ENCODE measurements at places on chromosomes 7 and 10.

DNA sequence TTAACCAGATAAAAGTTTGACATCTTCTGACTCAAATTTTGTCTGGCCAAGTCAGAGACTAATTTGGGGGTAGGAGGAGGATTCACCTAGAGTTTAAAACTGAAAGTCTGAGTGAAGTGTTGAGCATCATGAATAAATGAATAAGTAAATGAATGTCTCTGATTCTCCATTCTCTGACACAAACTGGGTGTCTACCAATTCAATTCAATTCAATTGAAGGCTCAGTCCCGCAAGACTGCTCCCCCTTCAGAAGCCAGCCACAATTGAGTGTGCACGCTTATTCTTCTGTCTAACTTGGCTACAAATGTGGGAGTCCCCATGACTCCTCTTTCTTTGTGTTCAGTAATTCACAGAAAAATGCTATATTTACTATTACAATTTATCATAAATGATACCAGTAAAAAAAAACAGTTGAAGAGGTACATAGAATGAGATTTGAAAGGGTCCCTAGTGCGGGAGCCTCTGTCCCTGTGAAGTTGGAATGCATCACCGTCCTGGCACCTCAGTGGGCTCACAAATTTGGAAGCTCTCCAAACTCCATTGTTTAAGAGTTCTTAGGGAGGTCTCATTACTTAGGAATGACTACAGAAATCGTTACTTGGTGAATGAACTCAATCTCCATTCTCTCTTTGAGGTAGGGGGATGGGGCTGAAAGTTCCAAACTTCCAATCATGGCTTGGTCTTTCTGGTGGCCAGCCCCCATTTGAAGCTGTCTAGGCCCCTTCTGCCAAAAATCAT lies 243.7 kb upstream of the PHYHIPL start:
- DNase-seq, result no peak

GRCh38 chr10:17316488-17317170 lies 88.6 kb downstream of the VIM start:
- DNase-seq, result no peak

GRCh38 chr7:134512271-134512670 lies 15.1 kb upstream of the AKR1B10 start:
- no peak for DNase-seq

- DNase-seq, result no peak
Measured at GRCh38 chr10:11936389-11937152, 106.0 kb downstream of the UPF2 start.

GRCh38 chr7:104951546-104951945 lies 62.5 kb upstream of the KMT2E start:
- DNase-seq, result no peak

DNA sequence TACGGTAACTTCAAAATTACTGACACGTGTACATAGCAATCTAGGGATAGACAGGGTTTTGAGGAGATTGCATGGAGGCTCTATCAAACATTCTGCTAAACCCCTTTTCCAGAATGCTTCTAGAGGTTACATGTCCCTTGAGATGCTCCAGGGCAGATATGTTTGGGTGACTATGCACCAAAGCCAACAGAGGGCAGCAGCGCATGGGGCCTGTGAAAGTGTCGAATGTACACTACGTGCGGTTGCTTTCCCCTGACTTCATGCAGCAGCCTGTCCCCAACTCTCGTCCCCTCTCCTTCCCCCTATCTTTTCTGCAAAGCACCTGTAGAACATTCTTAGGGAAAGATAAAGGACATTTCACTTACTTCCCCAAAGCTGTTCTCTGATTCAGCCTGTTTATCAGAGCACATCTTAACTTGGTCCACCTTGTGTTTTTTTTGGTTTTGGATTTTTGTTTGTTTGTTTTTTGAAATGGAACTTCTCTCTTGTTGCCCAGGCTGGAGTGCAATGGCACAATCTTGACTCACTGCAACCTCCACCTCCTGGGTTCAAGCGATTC lies 90.2 kb downstream of the UBE3C start:
- no peak for DNase-seq

DNA sequence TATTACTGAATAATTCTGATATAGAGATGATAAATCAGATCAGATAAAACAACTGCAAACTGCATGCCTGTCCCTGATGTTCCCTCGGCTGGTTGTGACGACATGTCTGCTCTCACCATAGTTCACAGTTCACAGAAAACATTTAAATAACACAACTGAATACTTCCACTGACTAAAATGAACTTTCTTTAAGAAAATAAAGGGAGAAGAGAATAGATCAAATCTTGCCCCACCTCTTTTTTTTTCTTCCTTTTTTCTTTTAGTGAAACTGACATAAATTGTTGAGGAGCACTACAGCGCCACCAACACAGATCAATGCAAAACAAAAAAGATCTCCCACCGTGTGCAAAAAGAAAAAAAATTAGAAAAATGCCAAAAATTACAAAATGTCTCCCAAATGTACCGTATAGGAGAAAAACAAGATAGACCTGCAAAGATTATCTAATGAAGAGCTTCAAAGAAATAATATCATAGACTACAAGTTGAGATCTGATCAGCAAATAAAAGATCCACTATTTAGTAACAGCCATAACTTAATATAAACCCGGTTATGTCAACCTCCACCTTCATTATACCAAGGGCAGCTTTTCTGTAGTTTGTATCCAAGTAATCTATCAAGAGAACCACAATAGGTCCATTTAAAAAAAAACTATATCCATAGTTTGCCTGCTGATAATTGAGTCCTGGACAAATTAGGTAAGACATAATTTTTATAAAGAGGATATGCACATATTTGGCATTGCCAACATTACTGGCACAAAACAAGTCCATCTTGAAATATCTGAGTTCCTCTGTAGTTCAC lies 30.7 kb upstream of the EPC1 start:
- peak; percentile 20 for DNase-seq

DNA sequence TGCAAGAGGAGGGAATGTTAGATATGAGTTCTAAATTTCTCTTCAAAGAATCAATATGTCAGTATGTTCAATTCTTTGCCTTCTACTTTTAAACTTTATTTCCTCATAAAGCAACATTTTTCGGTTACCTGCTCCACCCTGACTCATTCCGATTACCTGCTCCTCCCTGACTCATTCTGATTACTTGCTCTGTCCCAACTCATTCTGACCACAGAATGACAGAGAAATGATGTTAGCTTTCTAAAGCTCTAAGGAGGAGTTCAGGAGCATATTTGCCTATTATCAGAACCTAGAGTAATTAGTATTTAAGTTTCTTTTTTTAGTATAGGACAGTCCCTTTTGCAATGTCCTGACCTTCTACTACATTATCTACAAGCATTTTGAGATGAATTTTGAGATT lies 24.5 kb upstream of the PPP1R9A start:
- DNase-seq, result no peak

- no peak for DNase-seq
Measured at GRCh38 chr10:77163670-77164348, 473.8 kb downstream of the KCNMA1 start.

Data from T-helper 17 cell (primary cell).